ENCODE measurements at places on chromosomes 1 and 21.

DNA sequence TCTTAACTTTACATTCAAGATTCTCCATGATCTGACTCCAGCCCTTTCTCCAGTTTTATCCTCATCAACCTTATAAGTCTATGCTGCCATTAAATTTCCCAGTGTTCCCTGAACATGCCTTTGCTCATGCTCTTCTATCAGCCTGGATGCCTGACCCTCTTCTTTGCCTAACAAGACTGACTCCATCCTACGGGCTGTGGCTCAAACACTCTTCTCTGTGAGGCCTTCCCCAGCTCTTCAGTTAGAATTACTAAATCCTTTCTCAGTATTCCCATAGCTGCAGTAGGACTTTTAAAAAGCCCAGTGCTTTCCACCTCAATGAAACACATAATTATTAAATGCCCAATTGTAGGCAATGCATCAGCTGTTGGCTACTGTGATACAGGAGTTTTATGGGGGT, 76.5 kb upstream of the GNG12 start:
- no peak for DNase-seq

GRCh38 chr21:32921632-32922230, 104.0 kb upstream of the OLIG2 start:
- DNase-seq: no peak

GRCh38 chr21:24896735-24897124, 710.6 kb downstream of the MRPL39 start:
- no peak for DNase-seq

- DNase-seq: no peak
Measured at GRCh38 chr1:223135176-223135942, 7.7 kb downstream of the TLR5 start.

GRCh38 chr1:41504114-41505035, 19.9 kb upstream of the EDN2 start:
- DNase-seq: no peak

- DNase-seq: no peak
Measured at GRCh38 chr1:71831646-71832045, 450.7 kb downstream of the NEGR1 start.

GRCh38 chr1:52532247-52532646, 20.6 kb downstream of the TUT4 start:
- no peak for DNase-seq

- no peak for DNase-seq
Measured at GRCh38 chr1:17196496-17197185, 8.3 kb upstream of the PADI1 start.

DNA sequence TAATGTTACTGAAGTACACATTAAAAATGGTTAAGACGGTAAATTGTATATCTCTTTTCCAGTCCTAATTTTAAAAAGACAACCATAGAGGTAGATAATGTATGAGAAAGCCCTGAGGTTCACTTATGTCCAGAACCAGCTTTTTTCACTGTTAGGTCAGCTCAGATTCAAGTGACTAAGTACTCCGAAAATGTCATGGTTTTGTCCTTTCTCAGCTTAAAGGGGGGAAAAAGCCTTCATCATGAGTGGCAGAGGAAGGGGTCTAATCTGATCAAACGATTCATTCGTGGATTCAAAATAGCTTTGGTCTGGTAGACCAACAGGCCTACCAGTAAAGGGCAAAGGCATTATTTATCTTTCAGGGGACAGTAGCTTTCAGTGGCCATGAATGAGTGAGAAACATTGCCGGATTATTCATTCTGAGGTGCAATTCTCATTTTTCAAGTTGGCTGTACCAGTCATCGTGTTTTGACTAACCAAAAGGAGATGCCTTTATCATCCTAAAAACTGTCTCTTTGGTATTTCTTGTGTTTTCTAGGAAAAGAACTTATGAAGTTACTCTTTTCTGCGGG, 208.4 kb downstream of the HHIPL2 start:
- no peak for DNase-seq

GRCh38 chr1:224407571-224408293, 26.9 kb downstream of the WDR26 start:
- no peak for DNase-seq

DNA sequence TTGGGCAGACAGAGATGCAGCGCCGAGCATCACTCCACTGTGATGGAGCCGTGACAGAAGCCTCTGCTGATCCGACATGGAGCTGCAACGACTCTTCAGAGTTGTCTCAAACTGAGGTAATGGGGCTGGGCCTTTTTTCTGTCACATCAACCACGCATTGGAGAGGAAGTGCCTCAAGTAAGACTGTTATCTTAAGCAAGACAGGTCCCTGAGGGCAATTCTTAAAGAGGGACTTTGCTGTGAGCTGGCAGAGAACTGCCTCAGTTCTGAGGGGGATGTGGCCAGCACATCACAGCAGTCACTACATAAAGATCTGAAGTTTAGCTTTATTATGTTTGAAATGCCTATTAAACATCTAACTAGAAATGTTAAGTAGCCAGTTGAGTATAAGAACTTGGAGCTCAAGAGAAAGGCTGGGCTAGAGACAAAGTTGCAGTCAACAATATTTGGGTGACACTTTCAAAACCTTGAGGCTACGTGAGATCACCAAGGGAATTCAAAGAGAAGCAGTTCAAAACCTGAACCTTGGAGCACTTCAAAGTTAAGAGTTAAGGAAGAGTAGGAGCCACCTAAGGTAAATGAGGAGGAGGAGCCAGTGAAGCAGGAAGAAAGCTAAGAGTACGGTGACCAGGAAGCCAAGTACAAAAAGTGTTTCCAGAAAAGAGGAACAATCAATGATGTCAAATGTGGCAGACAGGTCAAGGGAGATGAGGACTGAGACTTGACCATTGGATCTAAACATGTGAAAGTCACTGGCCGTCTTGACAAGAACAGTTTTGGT, 54.2 kb upstream of the BCL9 start:
- no peak for DNase-seq

GRCh38 chr1:26705788-26706311, 10.0 kb downstream of the ARID1A start:
- DNase-seq: no peak

Data from stimulated activated CD8-positive, alpha-beta memory T cell treated with anti-CD3 and anti-CD28 coated beads, Interleukin-4, amount 100 ng/mL, for 1 hour (primary cell).